Spleen (tissue), 13 donors: ENCODE measurements at places on chromosomes 2 and 18. TPM values are rescaled to one million over a fixed set of nuclear protein-coding genes. Genes with fewer than 3 reads are reported as not detected.

GRCh38 chr2:209334188-209335017, 89.4 kb upstream of the MAP2 start:
- DNase-seq = no peak

- DNase-seq = no peak
Measured at GRCh38 chr2:7838669-7839068, 843.2 kb upstream of the ID2 start.

DNA sequence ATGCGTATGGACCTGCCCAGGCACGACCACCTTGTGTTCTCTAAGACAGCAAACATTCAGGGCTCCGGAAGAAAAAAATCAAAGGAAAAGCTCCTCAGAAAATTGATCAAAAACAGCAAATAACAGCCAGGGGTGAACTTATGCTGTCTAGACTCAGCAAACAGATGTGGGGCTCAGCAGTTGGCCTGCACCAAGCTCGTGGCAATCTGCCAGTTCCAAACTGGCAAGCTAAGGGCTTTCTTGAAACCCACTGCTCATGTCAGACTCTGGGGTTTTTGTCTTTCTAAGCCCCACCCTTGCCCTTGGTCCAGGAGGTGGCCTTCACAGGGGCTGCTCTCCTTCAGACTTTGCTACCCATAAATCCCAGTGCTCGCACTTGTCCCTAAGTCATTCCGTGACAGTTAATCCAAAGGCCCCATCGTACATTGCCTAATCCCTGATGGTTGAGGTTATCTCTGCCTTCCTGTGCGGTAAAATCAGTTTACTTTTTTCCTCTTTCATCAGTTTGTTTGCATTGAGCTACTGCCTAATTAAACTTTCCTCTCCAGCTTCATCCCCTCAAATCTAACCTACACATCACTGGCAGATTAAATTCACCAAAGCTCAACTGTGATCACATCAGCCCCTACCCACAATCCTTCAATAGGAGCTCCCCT, 408.0 kb downstream of the LRATD1 start:
- no peak for DNase-seq

GRCh38 chr2:2899826-2900225, 477.8 kb downstream of the EIPR1 start:
- no peak for DNase-seq

- DNase-seq = no peak
Measured at GRCh38 chr18:39705362-39705761, 2139.8 kb upstream of the CELF4 start.

- DNase-seq = no peak
Measured at GRCh38 chr2:154466226-154466625, 232.3 kb upstream of the KCNJ3 start.

Gene ZCCHC2
- 31.9 TPM for total RNA-seq

- no peak for DNase-seq
Measured at GRCh38 chr2:118470297-118470696, 377.2 kb downstream of the EN1 start.

Gene SYT4
- total RNA-seq = not detected

Gene ATP6V1C2
- total RNA-seq = 0.54 TPM
